ENCODE measurements at places on chromosomes 5 and 9.

- DNase-seq: no peak
These were observed 52.9 kb downstream of the C9orf50 start for GRCh38 chr9:129567842-129568559.

GRCh38 chr5:54049144-54049543, 261.2 kb downstream of the ARL15 start:
- DNase-seq: no peak

DNA sequence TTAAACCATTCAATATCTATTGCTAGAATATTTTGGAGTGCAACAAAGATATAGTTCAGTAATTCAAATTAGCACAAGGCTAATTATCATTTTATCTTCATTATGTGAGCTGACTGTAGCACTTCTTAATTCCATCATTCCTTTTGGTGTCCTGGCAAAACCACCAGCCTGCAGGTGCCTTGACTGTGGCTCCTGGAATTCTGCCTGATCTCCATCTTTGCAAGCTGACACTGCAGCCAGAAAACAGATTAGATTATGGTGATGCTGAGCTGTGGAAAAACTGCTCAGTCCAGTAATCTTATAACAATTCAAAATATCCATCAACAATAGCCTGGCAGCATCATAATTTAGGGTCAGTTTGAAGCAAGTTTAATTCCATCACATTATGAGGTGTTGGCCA, 919.5 kb downstream of the DTWD2 start:
- DNase-seq: no peak

- DNase-seq: no peak
These were observed 367.9 kb downstream of the DIRAS2 start for GRCh38 chr9:90274725-90275124.

DNA sequence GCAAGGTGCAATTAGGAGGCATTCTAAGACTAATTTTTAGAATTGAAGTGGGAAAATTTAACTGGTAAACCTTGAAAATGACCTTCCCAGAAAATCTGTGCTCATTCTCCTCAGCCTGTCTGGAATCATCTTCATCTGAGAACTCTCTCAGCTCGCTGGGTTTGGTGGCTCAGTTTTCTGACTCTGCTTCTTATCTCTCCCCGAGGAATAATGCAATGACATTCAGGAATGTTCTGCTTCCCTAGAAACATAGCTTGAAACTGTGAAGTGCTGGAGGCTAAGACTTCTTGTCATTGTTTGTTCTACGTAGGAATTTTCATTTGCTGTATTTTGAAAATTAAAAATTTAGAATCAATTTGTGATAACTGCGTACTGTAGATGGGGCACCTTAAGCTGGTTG, 86.6 kb downstream of the KCNN2 start:
- no peak for DNase-seq

DNA sequence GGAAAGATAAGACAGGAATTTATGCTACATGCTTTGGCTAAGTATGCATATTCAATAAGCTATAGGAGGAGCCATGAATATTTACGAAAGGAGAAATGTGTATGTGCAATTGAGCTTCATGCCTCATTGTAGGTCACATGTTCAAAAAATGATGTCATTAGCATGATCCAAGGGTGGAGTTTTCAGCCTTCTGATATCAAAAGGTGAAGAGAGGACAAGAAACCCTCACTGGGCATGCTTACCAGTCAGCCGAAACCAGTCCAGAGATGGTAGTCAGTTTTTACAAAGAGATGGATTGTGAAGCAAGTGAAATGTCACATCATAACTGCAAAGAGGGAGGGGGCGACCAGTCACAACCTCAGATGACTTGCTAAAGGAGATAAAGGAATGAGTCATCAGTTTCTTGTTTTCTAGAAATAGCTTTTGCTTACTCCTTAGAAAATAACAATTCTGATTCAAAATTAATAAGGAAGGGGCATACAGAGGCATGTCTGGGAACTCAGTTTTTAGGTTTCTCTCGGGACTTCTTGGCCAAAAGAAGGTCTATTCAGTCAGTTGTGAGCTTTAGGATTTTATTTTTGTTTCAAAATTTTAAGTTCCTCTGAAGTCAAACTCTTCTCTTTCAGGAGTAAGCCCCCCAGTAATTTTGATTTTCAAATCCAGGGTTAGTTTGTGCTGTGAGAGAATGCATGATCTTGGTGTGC, 1067.8 kb upstream of the EDIL3 start:
- DNase-seq: no peak
